ENCODE measurements at places on chromosomes 2 and 18. TPM values are rescaled to one million over a fixed set of nuclear protein-coding genes. Genes with fewer than 3 reads are reported as not detected.

DNAH6 gene
- not detected for total RNA-seq

CXCR4 gene
- total RNA-seq, result 211 TPM

ARPC2 gene
- total RNA-seq, result 644 TPM

COL4A3 gene
- total RNA-seq, result not detected

KCNG2 gene
- not detected for total RNA-seq

TCF7L1 gene
- total RNA-seq, result 6.8 TPM

FBXO41 gene
- total RNA-seq, result 2.3 TPM

AOX1 gene
- 3.8 TPM for total RNA-seq

CD8A gene
- total RNA-seq, result not detected

CNGA3 gene
- total RNA-seq, result not detected

ZNF2 gene
- total RNA-seq, result 7.7 TPM

C2orf66 gene
- 1.1 TPM for total RNA-seq

CXCR1 gene
- total RNA-seq, result not detected

ONECUT2 gene
- 0.15 TPM for total RNA-seq

ITPRIPL1 gene
- total RNA-seq, result 2.0 TPM

ARHGAP15 gene
- total RNA-seq, result not detected

IL36G gene
- total RNA-seq, result not detected

C2orf80 gene
- not detected for total RNA-seq

ZSWIM2 gene
- total RNA-seq, result not detected

PLGLB1 gene
- 1.3 TPM for total RNA-seq

TUBA4B gene
- total RNA-seq, result not detected

CCDC74B gene
- 2.2 TPM for total RNA-seq

BAZ2B gene
- 79.3 TPM for total RNA-seq

FAM110C gene
- total RNA-seq, result 0.34 TPM

ZDBF2 gene
- total RNA-seq, result 8.2 TPM

ANKRD53 gene
- 0.34 TPM for total RNA-seq

SULT1C4 gene
- total RNA-seq, result 20.2 TPM

WDCP gene
- total RNA-seq, result 9.1 TPM

SGPP2 gene
- total RNA-seq, result 1.4 TPM

GPR155 gene
- total RNA-seq, result 3.8 TPM

KATNAL2 gene
- total RNA-seq, result 1.6 TPM

DNAJC27 gene
- 2.3 TPM for total RNA-seq

LRRTM1 gene
- total RNA-seq, result not detected

NPPC gene
- 0.82 TPM for total RNA-seq

DUSP11 gene
- 38.2 TPM for total RNA-seq

SLC19A3 gene
- total RNA-seq, result not detected

ABCG5 gene
- not detected for total RNA-seq

RGPD4 gene
- not detected for total RNA-seq

VAMP5 gene
- 140 TPM for total RNA-seq

TCF23 gene
- total RNA-seq, result not detected

TUBA3E gene
- not detected for total RNA-seq

CD207 gene
- not detected for total RNA-seq

EGR4 gene
- total RNA-seq, result not detected

PSMA8 gene
- total RNA-seq, result not detected

IL1RL2 gene
- not detected for total RNA-seq
